Bronchial smooth muscle cell (primary cell): ENCODE measurements at places on chromosomes 2 and 18. TPM values are rescaled to one million over a fixed set of nuclear protein-coding genes. Genes with fewer than 3 reads are reported as not detected.

KLHL14 gene
- total RNA-seq: not detected in 2 replicates

TMEM17 gene
- 1.9 and 2.5 TPM in 2 replicates for total RNA-seq

AQP12B gene
- total RNA-seq: not detected in 2 replicates

C1GALT1C1L gene
- 0.34 and 0.79 TPM in 2 replicates for total RNA-seq
